ENCODE measurements at places on chromosomes 5 and 9.

DNA sequence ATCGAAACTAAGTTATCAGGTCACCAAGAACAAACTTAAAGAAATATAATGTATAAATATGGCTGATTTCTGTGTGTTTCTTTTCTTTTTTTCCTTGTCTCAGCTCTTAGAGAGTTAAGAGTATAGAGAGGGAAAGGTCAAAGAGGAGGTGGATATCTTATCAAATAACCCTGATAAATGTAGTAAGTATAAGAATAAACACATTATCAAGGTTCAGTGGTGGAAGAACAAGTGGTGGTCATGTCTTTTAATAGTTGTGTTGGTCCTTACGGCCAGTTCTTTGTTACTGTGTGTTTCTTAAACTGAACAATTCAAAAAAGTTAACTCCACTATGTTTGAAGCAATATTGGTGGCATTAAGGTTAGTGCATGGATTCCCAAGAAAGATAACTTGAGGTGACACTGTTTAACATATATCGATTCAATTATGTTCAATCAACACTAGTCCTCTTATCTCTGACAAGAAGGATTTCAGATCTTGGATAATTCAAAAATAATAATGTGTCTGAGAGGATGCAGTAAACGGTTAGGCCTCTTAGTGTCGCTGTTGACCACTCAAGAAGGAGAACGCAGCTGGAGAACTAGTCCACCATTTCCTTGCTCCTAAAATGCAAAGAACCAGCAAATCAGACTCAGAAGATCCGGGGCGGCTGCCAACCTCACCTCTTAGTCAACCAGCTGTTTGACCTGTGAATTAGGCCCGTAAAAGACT lies at the start of gene PCDHGA3:
Gene PCDHGA3 (plus strand): TSS at position 588 of the 711 bp plus-strand sequence. CDS start 205 bp downstream, outside the sequence.
- peak; percentile 75 for DNase-seq

DNA sequence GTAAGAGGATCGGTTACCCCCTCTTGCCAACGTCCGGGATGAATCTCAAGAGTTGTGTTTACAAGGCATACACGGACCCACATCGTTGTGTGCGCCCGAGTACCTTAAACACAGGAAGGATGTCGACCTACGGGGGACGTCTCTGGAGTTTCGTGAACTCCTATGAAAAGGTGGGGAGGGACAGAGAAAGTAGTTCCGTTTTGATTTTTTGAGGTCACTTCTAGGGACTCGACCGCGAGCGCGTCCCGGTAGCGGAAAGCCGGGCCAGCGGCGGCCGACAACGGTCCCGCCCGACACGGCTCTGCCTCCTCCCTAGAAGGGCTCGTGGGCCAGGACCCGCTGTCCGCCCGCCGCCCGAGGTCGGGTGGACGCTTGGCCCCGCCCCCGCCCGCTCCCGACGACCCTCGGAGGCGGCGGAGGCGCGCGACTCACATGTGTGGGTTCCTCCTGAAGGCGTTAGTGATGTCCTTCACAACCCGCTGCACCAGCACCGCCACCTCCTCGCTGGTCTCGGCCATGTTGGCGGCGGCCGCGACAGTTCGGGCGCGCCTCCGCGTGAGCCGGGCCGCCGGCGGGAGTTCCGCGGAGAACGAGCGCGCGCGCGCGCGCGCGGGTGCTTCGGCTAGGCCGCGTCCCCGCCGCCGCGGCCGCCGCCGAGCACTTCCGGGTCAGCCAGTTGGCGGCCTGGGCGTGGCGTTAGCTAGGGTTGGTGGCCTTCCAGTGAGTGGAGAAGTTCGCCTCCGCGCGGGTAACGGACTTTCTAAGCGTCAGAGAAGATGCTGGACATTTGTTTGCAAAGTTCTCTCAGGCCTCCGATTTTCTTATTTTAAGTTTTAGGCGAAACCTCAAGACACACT lies at the start of gene PTAR1:
Gene PTAR1 (minus strand): TSS at position 591 of the 857 bp plus-strand sequence. CDS start 73 bp downstream, at position 518.
- DNase-seq: peak; percentile 89

DNA sequence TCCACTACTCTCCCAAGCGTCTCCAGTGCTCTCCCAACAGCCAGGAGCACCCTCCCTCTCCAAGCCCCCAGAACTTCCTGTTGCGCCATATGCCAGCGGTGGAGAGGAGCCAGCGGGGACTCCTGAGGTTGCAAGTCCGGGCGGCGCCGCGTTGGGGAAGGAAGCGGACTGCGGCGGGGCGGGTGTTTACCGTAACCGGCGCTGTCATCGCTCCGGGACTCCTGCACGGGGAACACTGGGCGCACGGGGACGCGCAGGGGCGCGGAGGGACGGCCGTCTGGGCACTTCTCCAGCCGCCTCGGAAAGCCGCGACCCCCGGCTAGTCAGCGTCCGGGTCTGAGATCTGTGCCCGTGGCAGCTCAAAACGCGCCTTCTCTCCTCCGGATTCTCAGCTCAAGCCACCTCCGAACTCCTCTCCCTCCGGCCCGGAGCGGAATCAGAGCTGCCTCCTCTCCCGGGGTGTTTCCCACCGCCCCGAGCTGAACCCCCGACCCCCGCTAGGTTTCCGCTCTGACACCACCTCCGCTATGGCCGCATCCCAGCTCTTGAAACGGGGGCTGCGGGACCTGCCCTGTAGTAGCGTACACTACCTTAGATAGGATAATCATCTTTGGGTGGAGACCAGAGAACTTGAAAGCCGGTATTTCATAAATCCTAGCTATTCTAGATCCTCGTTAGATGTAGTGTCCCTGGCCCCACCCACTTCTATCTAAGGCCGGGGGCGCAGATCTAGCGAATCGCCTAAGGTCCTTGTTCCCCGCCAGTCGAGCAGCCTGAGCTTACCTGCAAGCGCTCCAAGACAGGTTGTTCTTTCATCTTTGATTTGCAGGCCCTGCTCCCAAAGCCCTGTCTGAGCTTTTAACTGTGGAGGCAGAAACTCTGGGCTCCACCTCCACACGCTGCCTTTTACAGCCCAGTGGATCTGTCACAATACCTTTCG lies at the start of gene TRPM6:
Gene TRPM6 (minus strand): TSS at position 881 of the 940 bp plus-strand sequence. CDS start 65 bp downstream, at position 816.
- DNase-seq: peak; percentile 79

GRCh38 chr5:1797855-1798254 lies 1.8 kb downstream of the MRPL36 start:
- DNase-seq: no peak
